ENCODE measurements at places on chromosomes 7 and 10.

DNA sequence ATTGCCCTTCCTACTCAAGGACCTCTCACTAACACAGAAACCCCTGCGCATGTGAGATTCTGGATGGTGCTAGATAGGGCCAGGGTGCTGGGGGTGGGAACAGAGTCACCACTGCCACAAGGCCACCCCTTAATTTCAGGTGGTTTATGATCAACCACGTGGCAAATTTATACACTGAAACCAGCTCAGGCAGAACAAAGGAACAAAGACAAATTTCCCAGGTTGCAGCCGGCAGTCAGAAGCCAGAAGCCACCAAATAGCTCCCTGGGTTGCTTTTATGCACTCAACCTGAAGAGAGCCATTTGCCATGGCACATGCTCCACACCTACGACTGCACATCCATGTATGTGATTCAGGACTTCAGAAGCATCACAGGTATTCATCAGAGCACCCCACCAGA lies 2.5 kb downstream of the VOPP1 start:
- DNase-seq: no peak

DNA sequence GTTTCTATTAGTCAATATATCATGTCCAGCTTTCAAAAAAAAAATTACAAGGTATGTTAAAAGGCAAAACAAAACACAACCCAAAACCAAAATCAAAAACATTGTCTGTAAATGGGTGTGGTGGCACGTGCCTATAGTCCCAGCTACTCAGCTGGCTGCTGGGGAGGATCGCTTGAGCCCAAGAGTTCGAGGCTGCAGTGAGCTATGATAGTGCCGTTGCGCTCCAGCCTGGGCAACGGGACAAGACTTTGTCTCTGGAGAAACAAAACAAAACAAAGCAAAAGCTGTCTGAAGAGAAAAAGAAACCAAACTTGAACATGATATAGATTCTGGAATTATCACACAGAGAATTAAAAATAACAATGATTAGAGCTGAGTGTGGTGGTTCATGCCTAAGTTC lies 10.3 kb upstream of the CPA5 start:
- no peak for DNase-seq

DNA sequence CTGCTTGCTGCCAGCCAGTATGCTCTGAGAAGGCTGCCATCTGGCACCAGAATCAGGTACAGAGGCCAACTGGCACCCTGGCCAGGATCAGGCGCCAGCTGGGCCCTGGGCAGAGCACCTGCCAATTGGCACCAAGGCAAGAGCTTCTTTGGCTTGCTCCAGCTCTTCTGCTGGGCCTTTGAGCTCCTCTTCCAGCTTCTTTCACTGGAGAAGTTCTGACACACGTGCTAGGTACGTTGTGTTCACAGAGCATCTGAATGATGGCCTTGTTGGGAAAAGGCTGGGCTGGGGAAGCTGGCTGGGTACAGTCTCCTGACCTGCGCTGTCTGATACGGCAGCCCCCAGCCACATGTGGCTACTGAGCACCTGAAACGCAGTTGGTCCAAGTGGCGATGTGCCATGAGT lies 31.7 kb upstream of the OPALIN start:
- DNase-seq: no peak

- no peak for DNase-seq
Measured at GRCh38 chr7:99170730-99171074, 26.8 kb upstream of the SMURF1 start.

- DNase-seq: no peak
Measured at GRCh38 chr10:94240901-94241300, 121.8 kb downstream of the NOC3L start.

- no peak for DNase-seq
Measured at GRCh38 chr10:131670341-131670740, 230.5 kb upstream of the PPP2R2D start.

GRCh38 chr10:116831086-116831485 lies 18.2 kb upstream of the ENO4 start:
- DNase-seq: no peak

- DNase-seq: no peak
Measured at GRCh38 chr10:88820748-88821401, 18.3 kb downstream of the LIPM start.

- DNase-seq: peak; percentile 6
Measured at GRCh38 chr10:43524434-43525247, 49.8 kb downstream of the ZNF239 start.

GRCh38 chr7:101772508-101773211 lies 44.8 kb upstream of the CUX1 start:
- no peak for DNase-seq

Measured in A549 (cell line).